Stimulated activated effector memory CD8-positive, alpha-beta T cell treated with anti-CD3 and anti-CD28 coated beads, Interleukin-12 subunit alpha, Interleukin-12 subunit beta, amount 100 ng/mL, for 72 hours (primary cell): ENCODE measurements at places on chromosomes 1 and 21.
A peak's percentile ranks its signal among the peaks of the same experiment; 100 is the strongest.

DNA sequence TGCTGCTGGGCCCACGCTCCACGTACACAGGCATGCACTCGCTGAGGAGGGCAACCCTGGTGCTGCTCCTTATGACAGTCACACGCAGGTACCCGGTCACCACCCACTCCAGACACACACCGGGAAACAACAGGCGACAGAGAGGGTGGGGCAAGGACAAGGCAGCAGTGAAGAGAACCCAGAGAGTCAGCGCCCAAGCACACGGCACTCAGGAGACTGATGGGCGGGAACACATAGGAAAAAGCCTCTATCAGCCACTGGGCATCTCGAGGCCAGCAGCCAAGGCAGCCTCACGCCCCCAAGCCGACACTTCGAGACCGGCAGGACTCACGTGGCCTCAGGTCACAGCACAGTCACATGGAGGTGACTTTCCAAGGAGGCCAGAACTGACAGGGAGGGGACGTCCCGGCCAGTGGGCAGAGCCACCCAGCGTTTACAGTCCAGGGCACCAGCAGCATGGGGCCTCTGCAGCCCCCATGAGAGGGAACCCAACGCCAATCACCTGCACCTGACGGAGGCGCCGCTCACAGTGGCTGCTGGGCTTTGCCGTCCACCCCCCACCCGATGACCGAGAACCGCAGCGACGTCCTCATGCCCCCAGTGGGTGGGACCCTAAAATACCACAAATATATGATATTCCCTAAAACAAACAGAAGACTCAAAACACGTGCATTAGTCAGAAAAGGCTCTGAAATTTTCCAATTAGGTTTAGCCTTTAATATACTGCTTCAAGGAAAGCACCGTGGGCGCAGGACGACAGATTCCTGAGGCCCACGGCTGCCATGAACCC lies 19.7 kb downstream of the PTTG1IP start:
- no peak for DNase-seq

DNA sequence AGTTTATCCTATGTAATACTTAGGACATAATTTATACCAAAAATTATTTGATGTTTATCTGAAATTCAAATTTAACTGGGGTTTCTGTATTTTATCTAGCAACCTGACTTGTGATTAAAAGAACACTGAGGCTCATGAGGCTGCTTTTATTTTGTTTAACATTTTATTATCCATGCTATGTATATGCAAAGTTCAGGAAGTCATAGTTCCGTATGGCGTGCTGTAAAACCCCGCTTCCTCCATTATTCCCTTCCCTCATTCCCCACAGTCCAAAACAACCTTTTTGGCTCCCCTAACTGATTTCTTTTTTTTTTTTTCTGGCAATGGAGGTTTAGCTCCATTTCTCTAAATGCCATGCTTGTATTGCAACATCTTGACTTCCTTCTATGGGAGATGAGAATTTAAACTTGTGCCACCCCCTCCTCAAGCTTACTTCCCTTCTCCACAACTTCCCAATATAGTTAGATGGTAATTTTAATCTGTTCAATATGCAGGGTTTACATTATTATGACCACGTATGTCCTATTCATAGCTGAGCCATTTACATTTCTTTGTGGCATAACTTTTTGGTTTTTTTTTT lies 138.0 kb upstream of the DNAH14 start:
- DNase-seq, result no peak

- no peak for DNase-seq
Observed at GRCh38 chr1:241507189-241507863, 12.2 kb downstream of the FH start.

- DNase-seq, result no peak
Observed at GRCh38 chr1:184416481-184416880, 29.7 kb downstream of the C1orf21 start.

- DNase-seq, result no peak
Observed at GRCh38 chr1:115012006-115012405, 17.6 kb upstream of the TSHB start.

- no peak for DNase-seq
Observed at GRCh38 chr1:10437052-10437451, 6.8 kb downstream of the CENPS start.

DNA sequence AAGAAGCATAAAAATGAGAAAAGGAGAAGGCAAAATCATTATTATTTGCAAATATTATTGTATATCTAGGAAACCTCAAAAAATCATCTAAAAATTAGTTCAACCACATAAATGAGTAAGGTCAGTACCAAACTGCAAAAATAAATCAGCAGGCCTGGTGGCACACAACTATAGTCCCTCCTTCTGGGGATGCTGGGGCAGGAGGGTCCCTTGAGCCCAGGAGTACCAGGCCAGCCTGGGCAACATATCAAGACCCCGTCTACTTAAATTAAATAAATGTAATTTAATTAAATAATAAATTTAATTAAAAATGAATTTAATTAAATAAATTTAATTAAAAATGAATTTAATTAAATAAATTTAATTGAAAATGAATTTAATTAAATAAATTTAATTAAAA lies 40.3 kb upstream of the TRIM67 start:
- no peak for DNase-seq

DNA sequence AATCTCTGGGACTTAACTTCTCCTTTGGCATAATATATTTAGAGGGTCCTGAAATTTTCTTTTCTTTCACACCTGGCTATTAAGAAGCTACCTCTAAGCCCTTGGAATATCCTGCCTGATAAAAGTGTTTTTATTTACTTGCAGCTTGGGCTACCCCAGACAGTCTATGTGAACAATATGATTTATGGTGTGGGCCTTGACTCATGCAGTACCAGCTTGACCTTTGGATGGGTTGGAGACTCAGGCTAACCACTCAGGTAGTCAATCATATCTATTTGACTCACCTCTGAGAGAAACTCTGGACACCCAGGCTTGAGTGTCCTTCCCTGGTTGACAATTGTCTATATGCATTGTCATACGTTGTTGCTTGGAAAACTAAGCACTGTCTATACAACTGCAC lies 13.4 kb upstream of the PGBD2 start:
- DNase-seq, result peak; percentile 26

GRCh38 chr1:206925106-206925736 lies 3.5 kb upstream of the FCMR start:
- DNase-seq, result peak; percentile 81

DNA sequence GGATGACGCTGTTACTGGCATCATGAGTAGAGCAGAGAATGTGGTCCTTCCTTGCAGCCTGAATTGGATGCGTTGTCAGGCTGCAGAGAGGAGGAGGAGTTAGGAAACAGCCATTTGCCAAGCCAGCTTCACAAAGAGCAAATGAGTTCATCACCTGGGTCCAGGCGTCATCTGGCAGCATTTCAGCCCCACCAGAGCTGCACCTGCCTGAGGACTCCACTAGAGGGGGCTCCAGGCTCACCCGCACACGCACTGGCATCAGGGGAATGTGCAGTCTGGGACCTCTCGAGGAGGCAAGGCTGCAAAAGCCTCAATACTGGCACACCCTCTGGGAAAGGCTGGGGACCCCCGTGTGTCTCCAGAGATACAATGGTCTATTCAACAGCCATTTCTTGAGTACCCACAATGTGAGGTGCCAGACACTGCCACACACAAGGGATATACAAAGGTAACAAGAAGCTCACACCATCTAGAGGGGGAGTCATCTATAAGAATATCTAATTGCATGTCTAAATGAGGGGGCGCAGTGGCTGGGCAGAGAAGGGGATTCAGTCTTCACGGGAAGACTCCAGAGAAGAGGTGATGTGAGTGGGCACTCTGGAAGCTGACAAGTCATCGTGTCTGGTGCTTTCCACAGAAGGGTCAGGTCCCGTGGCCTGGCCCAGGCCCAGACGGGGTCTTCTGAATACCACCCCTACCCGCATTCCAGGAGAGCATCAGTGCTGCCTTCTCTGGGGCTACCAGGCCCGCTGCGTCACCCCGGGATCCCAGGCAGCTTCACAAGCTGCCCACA lies 53.5 kb upstream of the CNTN2 start:
- peak; percentile 45 for DNase-seq

DNA sequence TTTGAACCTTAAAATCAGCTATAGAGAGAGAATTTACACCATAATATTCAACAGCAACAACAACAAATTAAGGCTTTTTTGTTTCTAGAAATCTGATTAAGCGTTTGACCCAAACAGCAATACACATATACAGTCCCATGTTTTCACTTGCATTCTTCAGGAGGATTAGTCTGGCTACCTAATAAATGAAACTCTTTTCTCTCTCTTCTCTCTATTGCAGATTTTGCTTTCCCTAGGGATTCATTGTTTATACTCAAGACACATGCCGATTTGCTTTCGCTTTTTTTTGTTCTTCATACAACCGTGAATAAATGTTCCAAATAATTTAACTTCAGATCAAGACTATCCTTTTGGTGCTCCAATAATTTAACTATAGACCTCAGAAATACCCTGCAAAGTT lies 162.4 kb upstream of the PTBP2 start:
- no peak for DNase-seq

DNA sequence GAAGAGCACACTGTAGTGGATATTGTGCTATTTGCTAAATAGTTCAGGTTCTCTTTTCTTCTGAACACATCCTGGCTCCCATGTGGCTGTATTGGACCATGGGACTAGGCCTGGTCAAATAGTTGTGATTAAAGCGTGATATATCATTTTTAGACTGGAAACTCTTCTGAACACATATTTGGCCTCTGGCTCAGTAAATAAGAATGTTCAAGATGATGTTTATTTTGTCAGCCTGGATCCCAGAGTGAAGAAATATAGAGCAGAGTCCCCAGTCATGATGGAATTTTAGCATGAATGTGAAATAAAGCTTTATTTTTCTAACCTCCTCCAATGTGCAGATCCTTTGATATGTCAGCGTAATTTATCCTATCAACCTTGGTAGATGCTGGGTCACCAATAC lies 542.6 kb downstream of the ADGRL2 start:
- no peak for DNase-seq

DNA sequence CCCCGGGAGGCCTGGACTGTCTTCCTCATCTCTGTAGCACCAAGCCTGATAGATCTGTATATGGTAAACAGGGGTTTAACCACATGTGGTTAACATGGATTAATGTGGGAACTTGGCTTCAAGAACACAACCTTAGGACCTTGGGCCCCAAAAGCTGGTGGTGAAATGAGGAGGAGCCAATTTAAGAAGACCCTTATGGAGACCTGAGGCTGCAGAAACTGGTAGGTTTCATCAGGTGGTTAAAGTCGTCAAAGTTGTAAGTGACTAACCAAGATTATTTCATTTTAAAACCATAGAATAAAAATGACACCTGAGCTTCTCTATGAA lies 14.0 kb downstream of the THEMIS2 start:
- DNase-seq, result no peak

DNA sequence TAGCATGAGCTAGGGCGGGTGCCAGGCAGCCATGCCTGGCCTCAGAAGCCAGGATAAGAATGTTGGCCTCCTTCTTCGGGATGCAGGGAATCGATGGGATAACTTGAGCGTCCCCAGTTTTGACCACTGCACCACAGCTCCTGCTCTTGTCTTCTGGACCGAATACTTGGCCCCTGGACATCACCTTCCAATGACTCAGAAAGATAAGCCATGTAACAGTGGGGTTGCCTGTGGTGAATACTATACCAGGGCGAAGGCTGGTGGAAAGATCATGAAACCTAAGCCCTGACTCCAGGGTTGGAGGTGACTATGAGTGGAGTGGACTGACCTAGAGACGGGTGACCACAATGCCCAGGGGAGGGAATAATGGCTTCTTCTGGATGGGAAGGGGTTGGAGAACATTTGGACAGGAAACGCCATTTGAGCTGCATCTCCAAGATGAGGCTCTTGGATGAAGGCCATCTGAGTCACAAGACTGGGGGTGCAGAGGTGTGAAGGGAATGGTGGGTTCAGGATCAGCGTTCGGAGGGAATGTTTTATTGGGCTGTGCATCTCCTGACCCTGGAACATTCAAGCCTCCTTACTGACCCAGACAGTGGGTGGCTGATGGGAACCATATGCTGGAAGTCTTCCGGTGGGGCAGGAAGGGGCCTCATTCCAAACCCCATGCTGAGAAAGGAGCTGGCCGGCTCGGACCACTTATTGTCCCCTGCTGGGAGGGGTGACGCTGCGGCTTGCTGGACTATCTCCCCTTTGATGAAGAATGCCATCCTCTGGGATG lies 18.5 kb upstream of the KCNE2 start:
- no peak for DNase-seq

- DNase-seq, result no peak
Observed at GRCh38 chr21:20811702-20812101, 186.5 kb upstream of the NCAM2 start.

DNA sequence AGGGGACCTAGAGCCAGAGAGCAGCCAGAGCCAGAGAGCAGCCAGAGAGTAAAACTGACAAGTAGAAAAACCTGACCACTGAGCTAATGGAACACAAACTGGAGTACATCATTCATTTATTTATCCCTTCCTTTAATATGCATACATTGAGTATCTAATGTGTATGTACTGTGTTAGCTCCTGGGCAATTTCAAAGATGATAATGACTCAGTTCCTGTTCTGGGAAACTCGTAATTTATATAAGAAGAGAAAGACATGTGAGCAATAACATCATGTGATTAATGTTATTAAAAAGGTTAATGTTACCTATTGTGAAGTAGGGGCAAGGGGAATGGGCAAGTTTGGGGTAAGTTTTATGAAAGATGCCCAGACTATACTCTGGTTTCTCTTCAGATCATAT lies 199.9 kb downstream of the TNR start:
- no peak for DNase-seq

GRCh38 chr21:25039461-25040380 lies 567.6 kb downstream of the MRPL39 start:
- no peak for DNase-seq

- DNase-seq, result no peak
Observed at GRCh38 chr1:54229281-54229891, 29.4 kb downstream of the MRPL37 start.

- no peak for DNase-seq
Observed at GRCh38 chr21:37342046-37342632, 24.4 kb upstream of the DYRK1A start.

DNA sequence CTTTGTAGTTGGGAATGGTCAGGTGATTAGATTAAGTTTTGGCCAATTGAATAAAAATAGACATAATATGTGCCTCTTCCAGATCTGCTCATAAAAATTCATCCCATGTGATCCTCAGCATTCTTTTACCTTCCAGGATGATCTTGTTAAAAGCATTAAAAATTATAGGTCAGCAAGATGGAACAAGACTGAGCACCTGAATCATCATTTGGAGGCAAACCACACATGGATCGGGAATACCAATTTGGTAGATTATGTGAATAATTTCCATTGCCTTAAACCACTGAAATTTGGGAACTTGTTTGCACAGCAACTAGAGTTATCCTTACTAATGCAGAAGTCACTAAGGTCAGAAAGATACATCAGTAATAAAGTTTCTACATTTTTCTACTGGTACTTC lies 681.4 kb upstream of the ADGRL2 start:
- no peak for DNase-seq

- no peak for DNase-seq
Observed at GRCh38 chr1:48495166-48495565, 23.2 kb upstream of the SPATA6 start.

GRCh38 chr21:31408301-31409088 lies 64.4 kb upstream of the TIAM1 start:
- no peak for DNase-seq
